ENCODE measurements at places on chromosomes 1 and 21.

DNA sequence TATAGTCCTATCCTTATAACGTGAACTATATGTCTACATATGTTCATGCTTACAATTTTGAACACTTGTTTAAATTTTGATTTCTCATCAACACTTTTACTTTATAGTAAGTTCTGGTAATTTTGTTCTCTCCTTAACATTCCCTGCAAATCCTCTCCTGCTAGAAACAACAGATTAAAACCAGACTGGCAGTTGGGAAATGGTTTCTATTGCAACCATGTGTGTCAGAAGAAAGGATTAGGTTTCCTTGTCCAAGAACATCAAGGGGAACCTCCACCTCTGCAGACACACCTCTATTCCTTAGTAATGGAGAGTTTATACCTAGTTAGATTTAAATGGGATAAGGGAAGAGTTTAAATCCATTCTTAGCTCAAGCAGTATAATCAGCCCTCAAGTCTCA lies 3.3 kb upstream of the WARS2 start:
- no peak for DNase-seq

GRCh38 chr1:236511735-236512418 lies 11.9 kb upstream of the LGALS8 start:
- no peak for DNase-seq

DNA sequence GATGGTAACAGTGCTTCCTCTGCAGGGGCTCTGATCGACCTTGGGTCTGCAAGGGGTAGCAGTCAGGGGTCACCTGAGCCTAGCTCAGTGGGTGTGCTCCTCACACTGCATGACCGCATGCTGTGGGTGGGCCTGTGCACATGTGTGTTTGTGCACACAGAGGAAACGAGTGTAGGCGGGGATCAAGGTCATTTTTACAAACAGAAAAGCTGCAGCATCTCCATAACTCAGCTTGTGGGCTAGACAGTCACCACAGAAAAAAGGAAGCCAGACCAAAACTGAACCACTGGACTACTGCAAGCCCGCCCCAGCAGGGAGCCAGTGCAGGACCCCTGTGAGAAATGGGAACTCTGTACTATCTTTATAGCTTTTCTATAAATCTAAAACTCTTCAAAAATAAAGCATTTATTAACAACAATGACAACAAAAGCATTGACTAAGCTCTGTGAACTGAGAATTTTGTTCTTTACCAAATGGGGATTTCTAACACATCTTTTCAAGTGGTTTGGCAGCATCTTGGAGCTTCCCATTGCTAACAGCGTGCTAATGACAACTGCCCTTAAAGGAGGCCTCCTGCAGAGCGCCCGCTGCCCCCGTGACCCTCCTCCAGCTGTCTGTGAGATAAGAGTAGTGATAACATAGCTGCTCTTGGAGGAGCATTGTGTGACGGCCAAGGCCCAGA lies 19.9 kb upstream of the NEK2 start:
- DNase-seq = peak; percentile 7

DNA sequence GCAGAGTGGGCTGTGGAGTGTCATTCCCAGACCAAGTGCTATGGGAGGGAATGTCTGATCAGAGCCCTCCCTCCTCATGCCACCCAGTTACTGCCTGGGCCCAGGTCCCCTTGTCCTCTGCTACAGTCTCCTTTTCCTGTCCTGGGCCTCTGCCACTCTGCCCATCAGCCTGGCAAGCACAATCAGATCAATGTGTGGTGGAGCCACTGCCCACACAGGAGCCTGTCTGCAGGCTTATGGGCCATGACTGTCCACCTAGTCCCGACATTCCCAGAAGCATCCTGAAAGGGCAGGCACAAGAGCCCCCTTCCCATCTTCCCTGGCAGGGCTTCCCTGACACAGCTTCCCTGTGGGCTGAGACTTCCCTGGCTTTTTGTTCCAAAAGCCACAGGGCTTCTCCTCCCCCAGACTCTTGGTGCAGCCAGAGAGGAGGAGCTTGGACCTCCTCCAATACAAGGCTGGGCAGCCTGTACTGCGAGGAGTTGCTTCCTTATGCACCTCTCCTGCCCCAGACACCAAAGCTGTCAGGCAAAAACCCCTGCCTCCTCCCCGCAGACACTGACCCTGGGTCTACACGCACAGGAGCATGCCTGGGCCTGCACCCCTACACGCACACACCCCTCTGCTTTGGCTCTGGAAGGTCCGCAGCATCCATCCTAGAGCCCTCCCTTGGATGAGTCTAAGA lies 29.2 kb upstream of the CNTN2 start:
- no peak for DNase-seq

- DNase-seq = no peak
Measured at GRCh38 chr1:63825111-63825510, 51.3 kb downstream of the ROR1 start.

- no peak for DNase-seq
Measured at GRCh38 chr1:198417039-198417438, 123.4 kb downstream of the ATP6V1G3 start.
